ENCODE measurements at places on chromosomes 7 and 10.

GRCh38 chr7:13827716-13828115 lies 161.8 kb downstream of the ETV1 start:
- DNase-seq: no peak

DNA sequence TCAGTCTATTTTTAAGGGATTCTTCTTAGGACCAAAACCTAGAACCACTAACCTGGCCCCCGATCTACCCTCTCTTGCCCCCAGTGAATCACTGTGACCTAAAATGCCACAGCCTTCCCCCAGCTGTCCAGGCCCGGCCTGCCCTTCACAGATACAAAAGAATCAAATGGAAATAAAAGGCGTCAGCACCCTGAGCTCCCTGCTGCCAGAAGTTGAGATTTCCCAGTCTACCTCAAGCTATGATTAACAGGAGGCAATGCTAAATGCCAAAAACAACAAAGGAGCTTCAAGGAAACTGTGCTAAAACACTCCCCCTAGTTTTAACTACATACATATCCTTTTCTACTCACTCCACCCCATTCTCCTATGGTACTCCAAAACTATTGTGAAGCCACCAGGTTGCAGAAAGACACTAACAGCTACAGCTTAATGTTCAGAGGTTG lies 67.8 kb downstream of the GSAP start:
- DNase-seq: no peak

DNA sequence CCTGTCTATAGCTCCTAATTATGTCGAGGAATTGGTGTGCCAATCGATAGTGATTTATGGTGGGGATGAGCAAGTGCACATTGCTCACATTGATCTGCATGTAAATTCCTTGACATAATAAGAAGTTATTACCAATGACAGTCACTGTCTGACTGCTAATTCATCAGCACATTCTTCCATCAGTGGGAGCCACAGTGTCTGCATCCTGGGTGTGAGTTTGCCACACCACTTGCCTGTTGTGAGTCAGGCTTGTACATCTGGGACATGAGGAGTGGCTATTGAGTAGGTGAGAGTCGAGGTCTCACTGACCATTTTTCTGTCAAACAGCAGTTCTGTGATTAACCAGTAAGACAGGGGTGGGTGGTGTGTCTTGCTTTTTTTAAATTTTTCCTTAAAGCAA lies 263.4 kb downstream of the LRMDA start:
- DNase-seq: no peak

DNA sequence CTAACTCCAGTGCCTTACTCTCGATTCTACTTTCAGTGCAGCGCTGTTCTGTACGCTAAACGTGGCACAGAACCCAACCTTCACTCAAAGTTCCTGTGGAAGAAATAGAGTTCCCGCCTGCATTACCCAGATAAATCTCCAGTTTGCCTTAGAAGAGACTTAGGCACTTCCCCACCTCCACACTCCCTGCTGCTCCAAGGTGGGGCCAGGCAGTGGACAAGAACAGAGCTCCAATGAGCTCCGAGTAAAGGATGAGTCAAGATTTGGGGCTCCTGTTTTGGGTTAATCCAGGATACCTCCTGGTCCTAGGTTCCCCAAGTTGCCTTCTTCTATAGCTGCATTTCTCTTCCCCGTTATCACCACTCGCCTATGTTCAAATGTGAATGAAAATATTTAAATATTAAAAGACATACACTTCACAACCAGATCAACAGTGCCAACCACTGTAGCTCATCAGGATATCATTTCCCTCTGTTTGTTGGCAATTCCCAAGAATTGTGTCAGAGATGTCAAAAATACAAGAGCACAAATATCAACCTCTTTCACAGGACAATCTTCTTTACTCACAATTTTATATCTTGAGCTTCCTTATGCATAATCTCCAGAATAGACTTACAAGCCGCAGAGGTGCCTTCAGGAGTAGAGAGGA lies 48.0 kb downstream of the MALSU1 start:
- DNase-seq: no peak

DNA sequence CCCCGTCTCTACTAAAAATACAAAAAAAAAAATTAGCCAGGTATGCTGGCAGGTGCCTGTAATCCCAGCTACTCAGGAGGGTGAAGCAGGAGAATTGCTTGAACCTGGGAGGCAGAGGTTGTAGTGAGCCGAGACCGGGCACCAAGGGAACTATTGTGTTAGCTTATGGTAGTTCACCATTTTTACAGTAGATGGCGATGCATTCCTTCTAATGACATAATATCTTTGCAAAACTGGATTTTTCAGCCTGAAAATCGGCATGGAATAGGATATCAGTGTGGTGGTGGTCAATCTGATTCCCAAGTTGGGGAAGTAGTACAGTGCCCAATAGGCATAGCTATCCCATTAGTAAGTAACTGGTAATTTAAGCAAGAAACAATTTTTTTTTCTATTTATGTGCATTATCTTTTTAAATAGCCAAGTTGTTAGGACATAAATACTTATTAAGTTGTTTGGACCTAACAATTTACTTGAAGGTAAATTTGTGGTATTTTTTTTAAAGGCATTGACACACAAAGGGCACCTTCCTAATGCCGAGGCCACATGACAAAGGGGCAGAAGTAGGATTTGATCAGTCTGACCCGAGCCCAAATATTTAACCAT lies 17.6 kb upstream of the IMPDH1 start:
- DNase-seq: no peak

GRCh38 chr7:25386311-25386744 lies 158.0 kb upstream of the NPVF start:
- DNase-seq: no peak

All from stimulated activated CD4-positive, alpha-beta T cell treated with anti-CD3 and anti-CD28 coated beads, Interleukin-2, amount 100 ng/mL, for 4 hours (primary cell).